ENCODE measurements at places on chromosomes 5 and 9. TPM values are rescaled to one million over a fixed set of nuclear protein-coding genes. Genes with fewer than 3 reads are reported as not detected.

- ATAC-seq: no peak
Measured at GRCh38 chr5:775961-776861, 8.3 kb downstream of the ZDHHC11B start.

SAPCD2 gene
- 0.13 TPM for total RNA-seq

TSC1 gene
- total RNA-seq: 41.7 TPM

GRCh38 chr5:80442742-80443141 is 34.9 kb downstream of the ZFYVE16 start:
- no peak for ATAC-seq

CDX1 gene
- total RNA-seq: not detected
